ENCODE measurements at places on chromosomes 11 and 22.

- no peaks in the 10 kb centered on the region for H3K36me3 ChIP-seq
- DNase-seq: no peak
- no peak overlapping the region for H3K4me3 ChIP-seq
- H3K4me1 ChIP-seq: peaks cover 58% of the 10 kb centered on the region
- no peaks in the 10 kb centered on the region for H3K27me3 ChIP-seq
These were observed 74.4 kb downstream of the SLC1A2 start for GRCh38 chr11:35344681-35345574.

- H3K4me3 ChIP-seq: no peak overlapping the region
- no peak overlapping the region for H3K27ac ChIP-seq
- H3K27me3 ChIP-seq: no peaks in the 10 kb centered on the region
- no peak for DNase-seq
These were observed 21.0 kb upstream of the HTATIP2 start for GRCh38 chr11:20342347-20343141.

DNA sequence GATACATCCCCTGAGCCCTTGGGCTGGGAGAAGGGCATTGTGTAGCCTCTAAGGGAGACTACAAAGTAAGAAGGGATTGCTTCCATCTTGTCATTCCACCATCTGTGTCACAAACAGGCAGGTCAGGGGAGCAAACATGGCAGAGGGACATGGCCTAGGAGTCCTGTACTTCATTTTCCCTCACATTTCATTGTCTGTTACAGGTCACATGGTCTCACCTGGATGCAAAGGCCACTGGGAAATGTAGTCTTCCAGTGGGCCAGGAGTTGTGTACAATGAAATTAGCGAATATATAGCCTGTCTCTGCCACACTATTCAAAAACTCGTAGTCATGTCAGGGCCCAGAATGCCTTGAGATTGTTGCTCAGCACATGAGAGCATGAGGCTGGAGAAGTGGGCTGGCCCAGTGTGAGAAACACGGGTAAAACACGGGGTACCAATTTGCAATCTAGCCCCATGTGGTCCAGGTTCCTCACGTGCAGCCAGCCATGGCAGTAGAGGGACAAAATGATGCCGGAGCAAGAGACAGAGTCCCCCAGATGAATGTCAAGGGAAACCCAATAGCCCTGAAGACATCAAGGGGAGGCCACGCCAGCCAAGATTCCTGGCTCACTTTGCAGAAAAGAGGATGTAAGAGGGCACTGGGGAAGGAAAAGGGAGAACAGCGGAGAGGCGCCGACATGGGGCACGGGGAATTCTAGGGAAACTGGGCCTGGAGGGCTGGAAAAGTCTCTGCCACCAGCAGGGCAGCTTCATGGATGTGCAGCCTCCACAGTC lies 47.7 kb upstream of the EMID1 start:
- H3K4me1 ChIP-seq: no peaks in the 10 kb centered on the region
- no peaks in the 10 kb centered on the region for H3K27me3 ChIP-seq
- no peak for DNase-seq
- no peaks in the 10 kb centered on the region for H3K36me3 ChIP-seq

GRCh38 chr11:802018-802617 lies 2.9 kb downstream of the PIDD1 start:
- peaks cover 7% of the 10 kb centered on the region for H3K4me1 ChIP-seq
- no peak overlapping the region for H3K27ac ChIP-seq
- no peak for DNase-seq

GRCh38 chr11:24357620-24358410 lies 139.0 kb upstream of the LUZP2 start:
- DNase-seq: no peak
- H3K27me3 ChIP-seq: no peaks in the 10 kb centered on the region
- no peak overlapping the region for H3K27ac ChIP-seq
- H3K4me1 ChIP-seq: no peaks in the 10 kb centered on the region

- H3K27me3 ChIP-seq: no peaks in the 10 kb centered on the region
- H3K4me3 ChIP-seq: no peak overlapping the region
- H3K36me3 ChIP-seq: no peaks in the 10 kb centered on the region
- DNase-seq: no peak
- H3K27ac ChIP-seq: no peak overlapping the region
- no peaks in the 10 kb centered on the region for H3K4me1 ChIP-seq
These were observed 75.6 kb upstream of the ARHGAP32 start for GRCh38 chr11:129267716-129268115.

- no peak for DNase-seq
- peaks cover 6% of the 10 kb centered on the region for H3K27me3 ChIP-seq
- no peak overlapping the region for H3K4me3 ChIP-seq
- peaks cover 7% of the 10 kb centered on the region for H3K4me1 ChIP-seq
- H3K36me3 ChIP-seq: no peaks in the 10 kb centered on the region
These were observed 61.5 kb downstream of the IGLL1 start for GRCh38 chr22:23518376-23519187.

DNA sequence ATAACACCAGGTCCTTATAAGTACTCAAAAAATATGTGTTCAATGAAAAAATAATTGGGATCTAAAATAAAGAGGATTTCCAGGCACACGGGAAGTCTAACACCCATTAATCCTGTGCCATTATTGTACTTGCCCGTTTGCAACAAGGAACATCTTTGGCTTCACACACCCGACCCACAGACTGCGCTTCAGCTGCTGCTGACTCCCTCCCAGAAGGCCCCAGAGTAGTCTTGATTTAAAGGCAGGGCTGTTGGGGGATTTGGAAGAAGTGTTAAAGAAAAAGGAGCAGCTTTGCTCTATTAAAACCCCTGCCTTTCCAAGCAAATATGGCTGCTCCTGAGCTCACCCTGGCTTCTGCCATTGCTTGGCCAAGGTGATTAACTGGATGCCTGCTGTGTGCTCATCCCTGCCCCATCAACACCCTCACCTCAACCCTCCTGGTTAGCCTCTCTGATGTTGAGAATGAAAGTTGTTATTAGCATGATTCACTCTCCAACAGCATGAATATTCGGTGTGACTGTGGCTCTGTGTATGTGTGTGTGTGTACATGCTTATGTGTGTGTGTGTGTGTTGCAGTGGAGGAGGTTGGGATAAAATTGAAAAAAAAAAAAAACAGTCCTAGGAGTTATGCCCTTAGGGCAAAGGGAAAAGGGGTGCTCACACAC lies 76.1 kb downstream of the KIRREL3 start:
- DNase-seq: no peak
- H3K27me3 ChIP-seq: no peaks in the 10 kb centered on the region
- H3K27ac ChIP-seq: no peak overlapping the region
- H3K4me3 ChIP-seq: no peak overlapping the region
- H3K36me3 ChIP-seq: no peaks in the 10 kb centered on the region
- H3K4me1 ChIP-seq: no peaks in the 10 kb centered on the region

- no peak overlapping the region for H3K4me3 ChIP-seq
- peaks cover 17% of the 10 kb centered on the region for H3K4me1 ChIP-seq
- DNase-seq: no peak
- H3K36me3 ChIP-seq: no peaks in the 10 kb centered on the region
- H3K27me3 ChIP-seq: no peaks in the 10 kb centered on the region
- H3K27ac ChIP-seq: no peak overlapping the region
These were observed 45.1 kb downstream of the PTPRJ start for GRCh38 chr11:48025293-48025983.

GRCh38 chr22:42214633-42215415 lies 55.6 kb downstream of the TCF20 start:
- no peak overlapping the region for H3K4me3 ChIP-seq
- no peaks in the 10 kb centered on the region for H3K27me3 ChIP-seq
- DNase-seq: no peak
- H3K27ac ChIP-seq: no peak overlapping the region

GRCh38 chr11:119373059-119373920 lies 8.2 kb downstream of the USP2 start:
- no peak for DNase-seq
- H3K27ac ChIP-seq: no peak overlapping the region
- no peaks in the 10 kb centered on the region for H3K27me3 ChIP-seq
- no peak overlapping the region for H3K4me3 ChIP-seq
- H3K4me1 ChIP-seq: peaks cover 11% of the 10 kb centered on the region

- DNase-seq: no peak
- H3K4me3 ChIP-seq: no peak overlapping the region
- H3K36me3 ChIP-seq: peaks cover 8% of the 10 kb centered on the region
- H3K4me1 ChIP-seq: no peaks in the 10 kb centered on the region
- H3K27ac ChIP-seq: no peak overlapping the region
These were observed 22.1 kb upstream of the KRTAP5-7 start for GRCh38 chr11:71505001-71505400.

- no peak overlapping the region for H3K27ac ChIP-seq
- no peak overlapping the region for H3K4me3 ChIP-seq
- H3K36me3 ChIP-seq: peaks cover 48% of the 10 kb centered on the region
- DNase-seq: no peak
These were observed 21.8 kb upstream of the CABP7 start for GRCh38 chr22:29697853-29698598.

- H3K4me1 ChIP-seq: no peaks in the 10 kb centered on the region
- no peaks in the 10 kb centered on the region for H3K36me3 ChIP-seq
- H3K4me3 ChIP-seq: no peak overlapping the region
- H3K27ac ChIP-seq: no peak overlapping the region
- H3K27me3 ChIP-seq: no peaks in the 10 kb centered on the region
These were observed 77.4 kb upstream of the CRYBB3 start for GRCh38 chr22:25122136-25122764.

DNA sequence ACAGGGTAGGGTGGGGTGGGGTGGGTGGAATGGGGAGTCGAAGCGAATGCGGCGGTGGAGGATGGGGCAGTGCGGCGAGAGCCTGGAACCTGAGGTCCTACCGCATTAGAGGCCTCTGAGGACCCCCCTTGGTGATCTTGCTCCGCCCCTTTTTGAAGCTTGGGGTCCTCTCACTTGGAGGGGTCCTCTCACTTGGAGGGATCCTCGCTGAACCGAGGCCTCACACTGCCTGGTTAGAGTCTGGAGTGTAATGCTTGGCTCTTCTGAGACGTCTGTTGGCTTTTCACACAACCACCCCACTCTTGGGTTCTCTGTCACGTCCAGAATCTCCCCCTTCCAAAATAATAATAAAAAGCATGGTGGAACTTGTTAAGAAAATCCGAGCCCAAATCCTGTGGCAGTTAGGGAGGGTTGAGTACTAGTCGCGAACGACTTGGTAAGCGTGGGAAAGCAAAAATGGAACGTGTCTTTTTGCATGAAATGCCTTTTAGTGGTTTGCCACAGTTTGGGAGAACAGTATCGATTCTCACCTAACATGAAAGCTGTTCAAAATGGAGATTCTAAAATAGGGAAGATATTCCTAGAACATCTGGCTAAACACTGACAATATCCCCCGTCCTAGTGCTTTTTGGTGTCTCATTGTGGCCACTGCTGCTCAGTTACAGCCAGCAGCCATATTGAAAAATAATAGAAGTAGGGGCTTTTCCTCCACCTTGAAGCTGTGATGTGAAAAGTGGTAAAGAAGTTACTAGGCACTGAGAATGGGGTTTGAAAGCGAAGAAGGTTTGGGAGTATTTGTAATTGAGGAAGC lies 822 bp downstream of the RBX1 start:
- peaks cover 16% of the 10 kb centered on the region for H3K4me1 ChIP-seq
- peaks cover 6% of the 10 kb centered on the region for H3K36me3 ChIP-seq
- DNase-seq: no peak

DNA sequence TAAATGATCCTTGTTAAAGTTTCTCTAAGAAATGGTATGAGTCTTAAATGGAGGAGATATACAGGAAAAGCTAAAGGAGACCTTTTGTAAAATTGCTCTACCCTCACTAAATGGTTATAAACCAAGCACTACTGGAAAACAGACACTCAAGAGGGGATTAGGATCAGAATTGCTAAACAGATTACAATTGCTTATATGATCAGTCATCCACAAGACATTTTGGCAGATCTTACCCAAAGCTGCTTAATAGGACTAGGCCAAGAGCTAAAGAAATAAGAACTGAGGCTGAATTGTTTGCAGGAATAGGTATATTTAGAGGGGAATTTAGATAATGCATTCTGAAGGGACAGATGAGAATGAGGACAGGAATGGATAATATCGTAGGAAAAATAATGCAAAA lies 9.5 kb downstream of the HARBI1 start:
- H3K36me3 ChIP-seq: peaks cover 10% of the 10 kb centered on the region
- no peak overlapping the region for H3K4me3 ChIP-seq
- no peak overlapping the region for H3K27ac ChIP-seq
- no peaks in the 10 kb centered on the region for H3K4me1 ChIP-seq
- no peak for DNase-seq

GRCh38 chr11:12897390-12897789 lies 111.7 kb upstream of the RASSF10 start:
- H3K4me3 ChIP-seq: no peak overlapping the region
- no peaks in the 10 kb centered on the region for H3K4me1 ChIP-seq

DNA sequence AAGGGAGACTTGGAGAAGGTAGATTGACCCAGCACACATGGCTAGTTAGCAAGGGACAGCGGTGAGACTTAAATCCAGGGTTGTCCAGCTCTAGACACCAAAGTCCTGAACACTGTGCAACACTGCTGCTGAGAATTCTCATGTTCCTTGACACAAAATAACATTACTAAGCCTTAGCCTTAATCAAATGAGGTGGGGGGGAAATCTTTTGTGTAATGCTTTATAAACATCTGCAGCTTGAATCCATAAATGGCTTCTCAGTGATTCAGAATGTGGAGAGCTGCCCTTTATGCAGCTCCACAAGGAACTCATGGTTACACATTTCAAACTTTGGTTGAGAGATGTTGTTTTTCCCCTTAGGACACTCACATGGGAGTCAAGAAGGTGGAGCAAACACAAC lies 80.0 kb downstream of the CD44 start:
- peaks cover 60% of the 10 kb centered on the region for H3K36me3 ChIP-seq
- H3K27me3 ChIP-seq: no peaks in the 10 kb centered on the region
- H3K4me3 ChIP-seq: no peak overlapping the region
- no peak for DNase-seq
- no peak overlapping the region for H3K27ac ChIP-seq

GRCh38 chr11:65246506-65246905 lies 15.3 kb upstream of the POLA2 start:
- H3K27me3 ChIP-seq: no peaks in the 10 kb centered on the region
- no peak for DNase-seq
- no peak overlapping the region for H3K4me3 ChIP-seq
- no peaks in the 10 kb centered on the region for H3K36me3 ChIP-seq
- no peaks in the 10 kb centered on the region for H3K4me1 ChIP-seq
- H3K27ac ChIP-seq: no peak overlapping the region
